ENCODE measurements at places on chromosomes 1 and 21. TPM values are rescaled to one million over a fixed set of nuclear protein-coding genes. Genes with fewer than 3 reads are reported as not detected.

DNA sequence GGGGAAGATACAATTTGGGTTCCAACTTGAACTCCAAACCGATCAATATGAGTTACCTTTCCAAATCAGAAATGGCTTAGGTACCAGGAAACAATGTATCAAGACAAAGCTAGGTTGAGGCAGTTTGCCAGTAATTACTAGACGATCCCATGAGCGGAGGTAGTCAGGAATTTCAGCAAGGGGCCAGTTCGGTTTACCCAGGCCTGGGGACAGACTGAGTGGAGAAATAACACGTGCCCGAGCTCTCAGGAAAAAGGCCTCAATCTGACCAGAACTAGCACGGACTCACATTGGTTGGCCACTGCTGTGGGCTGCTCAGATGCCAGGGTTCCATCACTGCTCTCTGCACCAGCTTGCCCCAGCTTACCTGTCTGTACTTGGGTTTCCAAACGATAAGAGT, 15.3 kb downstream of the CLSTN1 start:
- DNase-seq = no peak

ST6GALNAC5 gene
- total RNA-seq = 1.2 TPM

BTBD8 gene
- 2.1 TPM for total RNA-seq

SPRR3 gene
- total RNA-seq = not detected

- DNase-seq = peak; percentile 100
Observed at GRCh38 chr1:219771080-219771479, 157.3 kb downstream of the SLC30A10 start.

AMY1B gene
- not detected for total RNA-seq

ADORA3 gene
- not detected for total RNA-seq

DNA sequence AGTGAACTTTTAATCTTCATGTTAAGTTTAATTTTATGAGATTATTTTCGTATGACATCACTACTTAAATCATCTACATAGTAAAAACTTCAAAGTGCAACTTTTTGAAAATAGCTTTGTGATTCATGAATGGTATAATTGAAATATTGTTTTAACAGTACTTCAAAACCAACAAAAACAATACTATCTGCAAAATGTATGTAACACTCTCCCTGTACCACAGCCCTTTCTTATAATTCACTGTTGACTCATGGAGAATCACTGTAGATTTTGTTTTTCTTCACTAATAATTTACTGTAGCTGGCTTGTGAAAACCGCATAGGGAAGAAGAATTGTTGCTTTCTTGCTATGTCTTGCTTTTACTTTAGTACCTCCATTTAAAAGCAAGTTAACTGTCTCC, 301.4 kb upstream of the ADAMTS5 start:
- DNase-seq = no peak

DNA sequence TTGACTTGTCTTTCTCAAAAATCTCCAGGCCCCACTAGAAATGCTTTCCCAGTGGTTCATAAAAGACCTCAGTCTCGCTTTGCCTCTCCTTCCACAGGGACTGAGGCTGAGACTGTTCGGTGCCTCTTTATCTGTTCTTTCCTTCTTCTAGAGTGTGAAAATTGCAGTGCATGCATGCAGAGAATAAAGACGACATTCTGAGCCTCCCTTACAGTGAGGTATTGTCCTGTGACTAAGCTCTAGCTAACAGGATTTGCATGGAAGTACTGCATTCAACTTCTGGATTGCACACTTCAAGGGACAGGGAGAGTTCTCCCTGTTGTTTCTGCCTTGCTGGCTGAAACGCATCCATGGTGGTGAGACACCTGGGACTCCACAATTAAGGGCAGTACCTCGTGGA, 69.1 kb downstream of the COLGALT2 start:
- DNase-seq = no peak

C2CD2 gene
- 81.4 TPM for total RNA-seq

GRCh38 chr21:44874497-44875315, 1.2 kb upstream of the PTTG1IP start:
- peak; percentile 56 for DNase-seq

BLACAT1 gene
- total RNA-seq = 1.5 TPM

NFIA gene
- 12.7 TPM for total RNA-seq

DNA sequence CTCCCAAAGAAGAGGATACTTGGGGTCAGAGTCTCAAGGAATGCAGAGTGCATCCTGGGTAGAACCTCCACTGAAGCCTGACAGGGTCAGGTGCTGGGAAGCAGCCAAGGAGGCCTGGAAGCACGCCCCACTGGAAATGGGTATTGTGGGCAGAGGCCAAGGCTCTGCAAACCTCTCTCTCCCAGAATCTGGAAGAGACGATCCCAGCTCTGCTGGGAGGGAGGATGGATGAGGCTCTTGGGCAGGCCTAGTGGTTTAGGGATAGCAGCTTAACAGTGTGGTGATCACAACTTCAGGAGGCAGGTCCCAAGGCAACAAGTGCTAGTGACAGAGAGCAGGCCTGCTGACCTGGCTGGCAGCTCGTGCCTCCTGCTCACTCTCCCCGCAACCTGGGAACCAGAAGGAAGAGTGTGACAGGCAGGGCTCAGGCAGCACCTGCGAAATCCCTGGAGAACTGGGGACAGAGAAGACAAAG, 641.0 kb downstream of the PLPP3 start:
- no peak for DNase-seq

- DNase-seq = no peak
Observed at GRCh38 chr1:14263671-14264070, 334.8 kb upstream of the KAZN start.

UTS2 gene
- total RNA-seq = not detected

DNA sequence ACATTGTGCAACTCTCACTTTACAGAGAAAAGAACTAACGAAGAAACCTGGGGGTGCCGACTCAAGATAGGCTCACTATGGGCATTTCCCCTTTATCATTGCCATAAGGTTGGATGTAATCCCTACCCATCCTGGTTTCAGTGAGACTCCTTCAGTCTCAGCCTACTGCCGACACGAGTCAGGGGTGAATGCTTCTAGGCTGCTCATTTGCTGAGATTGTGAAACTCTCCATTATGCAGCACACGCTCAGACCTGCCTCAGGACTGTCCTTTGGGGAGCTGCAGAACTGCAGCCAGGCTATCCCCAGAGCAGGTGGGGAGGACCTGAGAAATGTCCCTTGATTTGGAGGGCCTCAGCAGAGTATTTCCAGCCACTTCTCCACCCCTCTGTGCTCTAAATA, 22.2 kb downstream of the TSHB start:
- no peak for DNase-seq

TAS1R1 gene
- total RNA-seq = not detected

DNA sequence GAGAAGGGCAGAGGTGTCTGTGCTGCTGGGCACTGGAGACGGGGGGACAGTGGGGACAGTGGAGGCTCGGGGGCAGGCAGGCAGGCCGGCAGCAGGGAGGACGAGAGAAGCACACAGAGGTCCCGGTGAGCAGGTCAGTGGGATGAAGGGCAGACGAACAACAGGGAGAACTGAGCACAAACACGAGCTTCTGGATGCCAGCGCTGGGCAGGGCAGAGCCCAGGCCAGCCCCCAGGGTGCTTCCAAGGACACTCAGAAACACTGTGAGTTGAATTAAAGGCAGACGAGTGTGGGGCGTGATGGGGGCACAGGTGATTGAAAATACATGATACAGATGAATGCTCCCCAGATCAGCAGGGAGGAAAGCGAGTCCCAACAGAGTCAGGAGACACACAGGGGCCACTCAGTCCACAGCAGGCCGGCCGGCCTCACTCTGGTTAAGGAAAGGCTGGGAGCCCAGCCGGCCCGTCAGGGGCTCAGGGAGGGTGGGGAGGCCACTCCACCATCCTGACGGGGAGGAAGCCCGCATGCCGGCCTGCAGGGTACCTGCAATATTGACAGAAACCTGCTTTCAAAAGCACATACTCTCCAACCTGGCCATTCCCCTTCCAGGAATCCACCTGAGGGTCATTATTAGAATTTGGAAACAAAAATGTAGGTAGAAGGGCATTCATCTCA, 14.1 kb downstream of the SLC19A1 start:
- no peak for DNase-seq

- no peak for DNase-seq
Observed at GRCh38 chr1:245807306-245807705, 652.5 kb downstream of the KIF26B start.

CD84 gene
- total RNA-seq = not detected

GRCh38 chr1:218394416-218394815, 49.3 kb downstream of the TGFB2 start:
- DNase-seq = no peak

- no peak for DNase-seq
Observed at GRCh38 chr1:75841421-75841820, 44.7 kb downstream of the MSH4 start.

- DNase-seq = peak; percentile 59
Observed at GRCh38 chr1:98331718-98332311, 329.7 kb upstream of the SNX7 start.

DNA sequence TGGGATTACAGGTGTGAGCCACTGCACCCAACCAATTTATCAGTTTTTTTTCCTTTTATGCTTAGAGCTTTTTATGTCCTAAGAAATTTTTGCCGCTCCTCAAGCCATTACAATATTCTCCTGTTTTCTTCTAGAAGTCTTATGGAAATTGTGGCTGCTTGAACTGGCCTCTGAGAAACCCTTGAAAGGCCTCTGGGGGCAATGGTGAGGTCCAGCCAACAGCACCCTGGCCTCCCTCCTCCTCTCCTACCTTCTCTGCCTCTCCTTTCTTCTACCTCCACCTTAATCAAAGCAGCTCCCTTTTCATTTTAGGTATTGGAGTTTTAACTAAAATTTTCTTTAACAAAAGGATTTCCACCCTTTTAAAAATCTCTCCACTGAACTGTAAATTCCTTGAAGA, 24.5 kb upstream of the RGS16 start:
- no peak for DNase-seq

DNA sequence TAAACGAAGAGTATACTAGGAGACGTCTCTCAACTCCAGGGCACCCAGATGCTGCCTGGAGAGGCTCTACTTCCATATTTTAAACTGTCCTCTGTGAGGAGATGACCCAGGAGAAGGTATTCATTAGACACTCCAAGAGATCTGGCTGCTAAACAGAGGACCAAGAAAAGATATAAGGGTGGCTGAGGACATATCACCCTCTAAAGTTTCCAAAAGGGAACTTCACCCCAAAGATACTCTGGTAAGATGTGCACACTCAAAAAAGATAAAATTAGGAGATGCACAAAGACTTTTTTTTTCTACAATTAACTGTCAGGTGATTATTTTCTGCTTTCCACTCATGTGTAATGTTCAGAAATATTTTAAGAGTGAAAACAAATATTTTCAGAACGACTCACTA, 1.4 kb downstream of the ZNF670 start:
- DNase-seq = peak; percentile 53

DNA sequence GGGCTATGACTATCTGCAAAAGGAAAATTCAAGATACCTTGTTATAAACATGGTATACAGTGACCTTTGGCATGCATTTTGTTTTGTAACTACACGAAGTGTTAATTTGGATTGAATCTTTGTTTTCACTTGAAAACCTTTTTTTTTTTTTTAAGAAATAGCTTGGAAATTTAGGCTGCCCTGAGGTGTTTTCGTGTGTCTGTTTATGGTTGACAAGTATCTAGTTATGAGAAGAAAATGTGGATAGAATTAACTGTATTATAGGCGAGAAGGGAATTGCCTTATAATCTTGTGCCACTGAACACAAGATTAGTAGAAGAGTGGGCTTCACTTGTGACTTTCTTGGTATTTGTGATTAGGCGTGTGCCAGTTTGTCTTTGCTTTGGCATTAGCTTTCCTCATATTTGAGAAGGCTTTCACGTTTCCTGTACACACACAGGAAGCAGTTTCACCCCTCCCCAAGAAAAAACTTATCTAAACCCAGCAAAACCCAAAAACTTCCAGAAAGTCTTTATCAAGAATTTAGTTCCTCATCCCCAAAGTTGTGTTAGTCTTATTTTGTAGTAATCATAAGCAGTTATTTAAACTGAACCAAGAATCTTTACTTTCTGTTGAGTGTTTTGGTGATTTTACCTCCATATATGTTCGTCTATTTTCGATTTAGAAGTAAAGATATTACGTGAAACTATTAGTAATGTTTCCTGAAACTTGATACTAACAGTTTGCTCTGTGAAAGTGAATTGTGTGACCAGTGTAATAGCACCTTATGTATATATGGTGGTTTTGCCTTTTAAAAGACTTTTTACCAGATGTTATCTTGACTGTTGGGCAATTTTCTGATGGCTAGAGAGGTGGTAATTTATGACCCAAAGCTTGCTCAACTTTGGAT, 3.8 kb downstream of the DYRK1A start:
- peak; percentile 80 for DNase-seq

DNA sequence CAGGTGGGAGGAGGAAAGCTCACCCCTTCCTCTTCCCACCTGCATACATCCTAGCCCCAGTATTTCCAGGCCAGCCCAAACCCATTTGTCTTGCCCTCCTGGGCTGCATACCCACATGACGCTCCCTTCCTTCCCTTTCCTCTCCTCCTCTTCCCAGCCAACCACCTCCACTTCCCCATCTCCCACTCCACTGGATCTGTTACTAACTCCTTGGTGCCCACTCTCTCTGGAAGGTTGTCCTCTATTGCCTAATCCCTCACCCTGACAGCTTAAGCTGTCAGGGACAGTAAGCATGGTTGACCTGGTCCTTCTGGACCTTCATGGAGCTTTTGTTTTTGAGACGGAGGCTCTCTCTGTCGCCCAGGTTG, 23.0 kb upstream of the SYNC start:
- no peak for DNase-seq

DNA sequence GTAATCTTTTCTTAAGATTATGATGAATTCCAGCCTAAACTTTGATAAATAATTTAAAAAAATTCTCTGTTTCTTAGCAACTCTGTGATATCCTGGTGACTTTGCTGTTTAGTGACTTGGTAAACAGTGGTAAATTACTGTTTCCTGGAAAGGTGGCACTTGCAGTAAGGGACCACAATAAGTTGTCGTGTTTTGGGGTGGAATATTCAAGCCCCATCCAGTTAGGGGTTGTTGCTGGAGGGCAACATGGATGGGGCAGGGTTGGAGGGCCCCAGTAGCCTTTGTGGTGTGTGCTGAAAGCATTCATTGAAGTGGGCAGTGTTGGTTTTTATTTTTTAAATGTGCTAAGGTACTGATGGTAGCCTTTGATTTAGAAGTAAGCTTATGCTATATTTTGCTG, 30.3 kb downstream of the PRDM2 start:
- no peak for DNase-seq

SPRR2G gene
- not detected for total RNA-seq

DNA sequence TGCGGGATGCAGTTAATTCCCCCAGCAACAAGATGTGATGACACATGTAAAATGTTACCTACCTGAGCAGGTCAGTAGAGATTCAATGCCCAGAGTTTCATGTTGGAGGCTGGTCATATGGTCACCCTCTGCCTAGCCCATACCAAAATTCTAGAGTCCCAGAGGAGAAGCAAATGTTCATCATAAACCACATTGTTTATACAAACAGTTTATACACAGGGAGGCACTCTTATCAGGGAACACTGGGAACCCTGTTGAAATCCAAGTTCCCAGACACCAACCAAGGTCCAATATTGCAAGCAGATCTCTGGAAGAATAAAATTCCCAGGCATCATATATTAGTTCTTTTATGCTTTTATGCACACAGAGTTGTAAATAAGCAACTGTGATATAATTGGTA, 10.5 kb downstream of the HAO2 start:
- no peak for DNase-seq

RIPK4 gene
- 333 TPM for total RNA-seq
